ENCODE measurements at places on chromosomes 16 and 17. TPM values are rescaled to one million over a fixed set of nuclear protein-coding genes. Genes with fewer than 3 reads are reported as not detected.

The CACNG1 gene
- not detected for total RNA-seq

The DNAAF8 gene
- total RNA-seq, result 1.4 TPM

The IGSF6 gene
- total RNA-seq, result not detected

The PRSS33 gene
- total RNA-seq, result not detected

The TBC1D3I gene
- 0.28 TPM for total RNA-seq

The CNGB1 gene
- not detected for total RNA-seq

The HIRIP3 gene
- total RNA-seq, result 5.0 TPM

The ALDOC gene
- 121 TPM for total RNA-seq

The MYOCD gene
- 9.8 TPM for total RNA-seq

The ZSCAN10 gene
- total RNA-seq, result not detected

The CALB2 gene
- total RNA-seq, result 0.28 TPM

The CHST4 gene
- not detected for total RNA-seq

The KRT27 gene
- total RNA-seq, result not detected

The AATK gene
- 0.43 TPM for total RNA-seq

The PLXDC1 gene
- 0.28 TPM for total RNA-seq

The CDRT15 gene
- total RNA-seq, result not detected

The KRT25 gene
- not detected for total RNA-seq

Measured in smooth muscle cell of bladder (primary cell).